CD4-positive, alpha-beta T cell treated with Interleukin-15 for 4 hours (primary cell): ENCODE measurements at places on chromosomes 5 and 9.

- DNase-seq = no peak
These were observed 79.4 kb upstream of the ADRB2 start for GRCh38 chr5:148746826-148747535.

DNA sequence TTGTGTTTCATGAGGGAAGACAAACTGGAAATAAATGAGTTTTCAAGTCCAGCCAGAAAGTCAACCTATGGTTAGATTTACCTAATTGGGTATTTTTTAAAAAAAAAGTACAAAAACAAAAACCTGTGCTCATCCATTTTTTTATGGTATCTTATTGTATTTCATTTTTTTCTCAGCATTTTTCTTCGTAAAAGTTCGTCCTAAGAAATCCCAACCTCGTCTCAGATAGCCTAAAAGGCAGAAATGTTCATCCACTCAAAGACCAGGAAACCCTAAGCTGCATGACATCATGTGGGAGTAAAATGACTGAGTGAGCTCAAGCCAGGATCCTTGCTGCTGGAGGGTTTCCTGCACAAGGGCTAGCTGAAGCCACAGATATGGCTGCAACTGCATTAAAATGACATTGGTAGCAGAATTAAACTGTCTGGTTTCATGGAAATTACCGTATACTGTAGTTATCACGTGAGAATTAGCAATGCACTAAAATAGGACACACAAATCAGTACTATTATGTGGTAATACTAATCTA is 70.4 kb downstream of the NFIB start:
- DNase-seq = no peak

GRCh38 chr5:98031926-98032325 is 741.5 kb upstream of the RGMB start:
- no peak for DNase-seq

DNA sequence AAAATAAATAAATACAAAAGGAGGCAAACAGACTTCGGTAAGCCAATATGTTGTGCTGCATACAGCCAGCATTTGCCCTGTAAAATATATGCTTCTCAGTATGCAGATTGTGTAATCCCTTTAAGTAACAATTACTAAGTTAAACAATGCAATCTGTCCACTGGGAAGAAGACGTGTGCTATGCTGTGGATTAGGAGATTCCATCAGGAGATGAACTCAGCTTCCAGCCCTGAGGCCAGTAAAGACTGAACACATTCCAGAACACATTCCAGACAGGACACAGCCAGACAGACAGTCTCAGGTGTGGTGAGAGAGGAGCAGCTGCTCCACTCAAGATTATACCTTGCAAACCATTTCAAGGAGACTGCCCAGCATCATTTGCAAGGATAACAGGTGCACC is 97.8 kb downstream of the MPDZ start:
- no peak for DNase-seq

GRCh38 chr9:35335164-35335563 is 154.7 kb upstream of the RUSC2 start:
- DNase-seq = no peak
